OCI-M1 (cell line): ENCODE measurements at places on chromosomes 1 and 21.

GRCh38 chr21:45019076-45019886, 55.1 kb upstream of the ADARB1 start:
- no peak for DNase-seq

DNA sequence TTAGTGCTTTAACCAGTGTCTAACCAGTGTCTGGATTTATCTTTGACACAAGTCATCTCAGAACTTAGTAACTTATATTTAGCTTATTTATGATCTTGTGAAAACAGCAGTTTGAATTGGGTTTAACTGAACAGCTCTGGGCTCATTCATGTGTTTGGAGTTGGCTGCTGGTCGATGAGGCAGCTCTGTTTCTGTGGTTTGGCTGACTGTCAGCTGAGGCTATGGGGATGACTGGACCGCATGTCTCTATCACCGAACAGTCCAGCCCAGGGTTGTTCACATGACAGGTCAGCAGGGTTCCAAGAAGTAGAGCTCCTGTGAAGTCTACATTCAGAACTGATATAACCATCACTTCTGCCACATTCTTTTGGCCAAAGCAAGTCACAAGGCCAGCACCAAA, 29.1 kb upstream of the C21orf91 start:
- DNase-seq = peak; percentile 94

GRCh38 chr1:187755536-187755935, 926.8 kb downstream of the PLA2G4A start:
- no peak for DNase-seq

- DNase-seq = peak; percentile 71
These were observed at the start of gene NBPF20 for GRCh38 chr1:145425436-145426029. Gene NBPF20, minus strand, starts transcription at chr1:145425603. Its CDS starts 20,331 bp downstream, at chr1:145405272.

GRCh38 chr1:81238129-81238528, 562.6 kb upstream of the ADGRL2 start:
- no peak for DNase-seq

GRCh38 chr21:45918835-45919447, 62.6 kb upstream of the COL6A1 start:
- no peak for DNase-seq

GRCh38 chr1:151953409-151954094, 40.1 kb downstream of the S100A10 start:
- DNase-seq = no peak

DNA sequence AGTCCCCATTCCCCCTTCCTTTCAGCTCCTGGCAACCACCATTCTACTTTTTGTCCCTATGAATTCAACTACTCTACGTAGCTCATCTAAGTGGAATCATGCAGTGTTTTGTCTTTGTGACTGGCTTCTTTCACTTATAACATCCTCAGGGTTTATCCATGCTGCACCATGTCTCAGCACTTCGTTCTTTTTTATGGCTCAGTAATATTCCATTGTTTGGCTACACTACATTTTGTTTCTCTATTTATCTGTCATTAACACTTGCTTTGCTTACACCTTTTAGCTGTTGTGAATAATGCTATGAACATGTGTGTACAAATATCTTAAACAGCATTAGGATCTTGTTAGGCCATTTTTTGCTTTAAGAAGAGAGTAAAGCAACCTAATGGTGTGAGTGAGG, 1.5 kb upstream of the MRPS14 start:
- DNase-seq = no peak

DNA sequence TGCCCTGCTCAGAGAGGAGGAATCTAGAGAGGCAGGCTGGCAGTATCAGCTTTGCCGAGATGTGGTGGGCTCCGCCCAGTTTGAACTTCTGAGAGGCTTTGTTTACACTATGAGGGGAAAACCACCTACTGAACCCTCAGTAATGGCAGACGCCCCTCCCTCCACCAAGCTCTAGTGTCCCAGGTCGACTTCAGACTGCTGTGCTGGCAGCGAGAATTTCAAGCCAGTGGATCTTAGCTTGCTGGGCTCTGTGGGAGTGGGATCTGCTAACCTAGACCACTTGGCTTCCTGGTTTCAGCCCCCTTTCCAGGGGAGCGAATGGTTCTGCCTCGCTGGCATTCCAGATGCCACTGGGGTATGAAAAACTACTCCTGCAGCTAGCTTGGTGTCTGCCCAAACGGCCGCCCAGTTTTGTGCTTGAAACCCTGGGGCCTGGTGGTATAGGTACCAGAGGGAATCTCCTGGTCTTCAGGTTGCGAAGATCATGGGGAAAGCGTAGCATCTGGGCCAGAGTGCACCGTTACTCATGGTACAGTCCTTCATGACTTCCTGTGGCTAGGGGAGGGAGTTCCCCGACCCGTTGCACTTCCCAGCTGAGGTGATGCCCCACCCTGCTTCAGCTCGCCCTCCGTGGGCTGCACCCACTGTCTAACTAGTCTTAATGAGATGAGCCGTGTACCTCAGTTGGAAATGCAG, 43.6 kb downstream of the C21orf91 start:
- DNase-seq = no peak

DNA sequence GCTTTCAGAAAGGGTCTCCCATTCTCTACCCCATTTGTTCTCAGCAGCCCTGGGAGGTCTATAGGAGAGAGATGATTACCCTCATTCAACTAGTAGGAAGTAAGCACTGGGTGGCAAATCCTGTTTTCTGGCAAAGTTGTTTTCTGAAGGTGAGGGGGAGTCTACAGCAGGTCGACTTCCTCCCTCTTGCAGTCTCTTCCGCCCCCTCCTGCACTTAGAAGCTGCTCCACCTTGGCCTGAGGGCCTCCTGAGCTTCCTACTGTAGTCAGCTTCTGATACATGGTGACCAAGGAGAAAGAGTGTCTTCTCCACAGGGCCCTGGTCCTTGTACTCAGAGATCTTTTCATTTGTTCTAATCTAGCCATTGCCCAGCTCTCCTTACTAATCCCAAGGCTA, 93.1 kb downstream of the RGL1 start:
- DNase-seq = no peak

DNA sequence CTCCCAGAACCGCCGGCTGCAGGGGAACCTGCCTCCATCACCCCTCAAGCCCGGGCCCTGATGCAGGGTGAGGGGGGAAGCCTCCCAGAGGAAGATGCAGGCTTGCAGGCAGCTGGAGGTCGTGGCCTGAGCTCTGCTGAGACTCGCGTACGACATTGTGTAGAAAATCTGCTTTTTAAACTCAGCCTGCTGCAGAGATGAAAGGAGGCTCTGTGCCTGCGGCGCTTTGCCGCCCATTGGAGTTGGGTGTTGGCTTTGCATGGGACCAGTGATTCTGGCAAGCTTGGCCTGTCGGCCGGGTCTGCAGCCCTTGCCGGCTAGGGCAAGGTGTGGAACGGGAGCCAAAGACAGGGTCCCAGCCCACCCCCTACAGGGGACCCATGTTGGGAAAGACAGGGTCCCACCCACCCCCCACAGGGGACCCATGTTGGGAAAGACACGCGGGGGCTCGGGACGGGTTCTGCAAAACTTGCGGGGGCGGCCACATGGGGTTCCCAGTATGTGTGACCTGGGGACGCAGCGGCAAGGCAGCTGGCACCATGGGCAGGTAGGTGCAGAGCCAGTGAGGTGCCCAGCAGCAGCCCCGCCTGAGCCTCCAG, 55.6 kb downstream of the SLX9 start:
- DNase-seq = no peak

- peak; percentile 21 for DNase-seq
These were observed 6.4 kb downstream of the GSTM5 start for GRCh38 chr1:109718495-109718894.

- DNase-seq = no peak
These were observed 47.2 kb downstream of the SLC66A1 start for GRCh38 chr1:19359357-19359756.

- DNase-seq = no peak
These were observed 355.1 kb downstream of the USP25 start for GRCh38 chr21:16084776-16085364.

DNA sequence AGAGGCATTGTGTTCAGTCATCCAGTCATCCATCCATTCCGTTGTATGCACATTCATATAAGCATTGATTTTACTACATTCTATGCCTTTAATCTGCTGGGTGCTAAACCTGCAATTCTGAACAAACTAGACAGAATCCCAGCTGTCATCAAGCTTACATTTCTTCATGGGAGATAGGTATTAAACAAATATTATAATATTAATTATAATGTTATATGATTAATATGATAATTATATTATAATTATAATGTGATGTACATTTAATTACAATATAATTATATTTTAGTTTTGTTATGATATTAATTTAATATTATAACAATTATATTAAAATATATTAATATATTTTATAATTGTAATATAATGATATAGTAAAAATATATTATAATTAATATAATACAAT, 112.4 kb downstream of the BRINP3 start:
- DNase-seq = no peak

DNA sequence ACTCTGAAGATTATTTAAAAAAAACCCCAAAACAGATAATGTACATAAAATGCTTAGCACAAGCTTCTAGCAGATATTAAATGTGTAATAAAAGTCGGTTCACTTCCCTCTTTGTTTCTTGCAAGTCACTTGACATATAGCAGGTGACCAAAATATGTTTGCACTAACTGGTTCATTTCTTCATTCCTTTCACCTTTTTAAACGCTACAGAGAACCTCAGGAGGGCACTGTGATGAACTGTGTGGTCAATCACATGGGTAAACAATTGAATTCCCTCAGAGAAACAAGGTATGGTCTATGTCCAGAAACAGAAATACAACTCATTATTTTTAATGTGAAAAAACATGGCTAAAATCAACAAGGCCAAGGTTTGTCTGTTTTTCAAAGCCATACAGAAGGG, 51.3 kb upstream of the BCL10 start:
- DNase-seq = peak; percentile 14

DNA sequence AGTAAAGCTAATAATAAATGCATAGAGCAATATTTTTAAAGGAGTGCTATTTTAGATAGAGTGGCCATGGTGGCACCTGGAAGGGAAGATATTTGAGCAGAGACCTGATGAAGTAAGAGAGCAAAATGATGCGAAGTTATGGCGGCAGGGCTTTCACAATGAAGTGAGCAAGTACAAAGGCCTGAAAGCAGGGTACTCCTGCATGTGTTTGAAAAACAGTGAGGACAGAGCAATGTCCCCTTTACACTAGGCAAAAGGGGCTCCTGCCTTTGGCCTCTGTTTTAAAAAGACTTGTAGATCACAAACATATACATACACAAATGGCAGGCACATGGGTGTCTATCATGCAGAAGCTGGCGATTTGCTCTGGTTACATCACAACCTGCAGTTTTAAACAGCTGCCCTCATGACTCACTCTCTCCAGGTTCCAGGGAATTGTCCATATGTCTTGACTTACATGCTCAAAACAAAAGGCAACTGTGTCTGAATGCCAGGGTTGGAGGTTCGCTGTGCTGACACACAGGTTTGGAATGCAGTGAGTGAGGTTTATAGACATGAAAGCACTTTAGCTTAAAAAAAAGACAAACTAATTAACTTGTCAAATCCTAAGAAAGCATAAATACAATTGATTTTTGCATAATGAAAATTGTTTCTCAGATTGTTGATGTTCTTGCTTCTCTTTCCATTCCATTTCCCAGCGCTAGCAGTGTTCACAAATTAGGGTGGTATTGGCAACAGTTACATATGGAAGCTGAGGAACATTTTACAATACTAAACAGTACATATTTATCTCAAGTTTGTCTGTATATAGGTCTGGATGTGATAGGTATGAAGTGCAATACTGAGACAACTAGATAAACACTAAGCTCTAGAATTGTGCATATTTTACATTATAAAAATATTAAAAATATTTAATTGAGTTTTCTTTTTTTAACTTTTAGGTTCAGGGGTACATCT, 313.9 kb downstream of the BARHL2 start:
- DNase-seq = no peak

- DNase-seq = peak; percentile 77
These were observed at the start of gene NTRK1 for GRCh38 chr1:156860628-156861423. Gene NTRK1, plus strand, starts transcription at chr1:156860865. Its CDS starts 70 bp downstream, at chr1:156860935.

GRCh38 chr21:31447505-31447904, 103.4 kb upstream of the TIAM1 start:
- DNase-seq = no peak

DNA sequence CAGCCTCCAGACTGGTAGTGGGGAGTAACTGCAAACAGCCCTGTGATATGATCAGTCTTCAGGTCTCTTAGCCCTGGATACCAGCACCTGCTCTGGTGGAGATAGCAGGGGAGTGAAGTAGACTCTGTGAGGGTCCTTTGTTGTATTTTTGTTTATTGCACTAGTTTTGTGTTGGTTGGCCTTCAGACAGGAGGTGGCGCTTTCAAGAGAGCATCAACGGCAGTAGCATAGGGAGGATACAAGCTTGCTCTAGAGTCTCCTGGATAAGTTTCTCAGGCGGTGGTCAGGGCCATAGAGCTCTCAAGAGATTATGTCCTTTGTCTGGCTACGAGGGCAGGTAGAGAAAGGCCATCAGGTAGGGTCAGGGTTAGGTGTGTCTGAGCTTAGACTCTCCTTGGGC, 116.4 kb downstream of the USH2A start:
- DNase-seq = no peak

GRCh38 chr1:60620087-60620486, 462.3 kb upstream of the NFIA start:
- no peak for DNase-seq

GRCh38 chr1:204921855-204922516, 51.3 kb downstream of the NFASC start:
- DNase-seq = no peak

DNA sequence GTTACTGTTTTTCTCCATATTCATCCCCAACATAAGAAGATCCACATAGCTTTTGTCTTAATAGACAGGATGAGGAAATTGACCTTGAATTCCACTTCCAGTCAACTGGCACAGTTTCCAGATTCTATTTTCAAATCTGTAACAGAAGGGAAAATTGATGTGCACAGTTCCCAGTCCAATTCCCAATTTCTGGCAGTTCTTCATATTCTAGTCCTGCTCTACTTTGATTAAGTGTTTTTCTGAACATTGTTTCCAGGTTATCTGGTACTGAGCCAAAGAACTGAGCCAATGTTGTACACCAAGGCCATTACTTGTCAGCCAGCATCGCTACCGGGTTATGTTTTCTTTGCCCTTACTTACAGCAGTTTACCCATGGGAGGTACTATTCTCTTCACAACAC, 1755.4 kb downstream of the PLA2G4A start:
- DNase-seq = no peak

GRCh38 chr1:71222668-71223067, 141.8 kb upstream of the ZRANB2 start:
- peak; percentile 37 for DNase-seq

GRCh38 chr1:172145231-172145651, 275.2 kb upstream of the C1orf105 start:
- DNase-seq = no peak

- DNase-seq = no peak
These were observed 34.6 kb downstream of the NRDC start for GRCh38 chr1:51843948-51844347.

GRCh38 chr21:41819236-41819855, 52.5 kb upstream of the RIPK4 start:
- DNase-seq = no peak

DNA sequence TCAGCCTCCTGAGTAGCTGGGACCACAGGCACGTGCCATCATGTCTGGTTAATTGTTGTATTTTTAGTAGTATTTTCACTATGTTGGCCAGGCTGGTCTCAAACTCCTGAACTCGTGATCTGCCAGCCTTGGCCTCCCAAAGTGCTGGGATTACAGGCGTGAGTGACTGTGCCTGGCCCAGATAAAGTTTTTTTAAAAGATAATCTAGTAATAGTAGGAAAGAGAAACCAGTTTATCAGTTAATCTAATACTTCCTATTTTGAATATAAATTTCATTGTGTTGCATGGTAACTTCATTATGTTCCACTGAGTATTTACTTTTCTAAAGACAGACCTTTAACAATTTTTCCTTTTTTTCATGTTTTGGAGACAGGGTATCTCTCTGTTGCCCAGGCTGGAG, 10.0 kb downstream of the RABGAP1L start:
- DNase-seq = no peak

- DNase-seq = no peak
These were observed 109.0 kb upstream of the ESRRG start for GRCh38 chr1:216832192-216832591.
